Stimulated activated CD4-positive, alpha-beta T cell treated with anti-CD3 and anti-CD28 coated beads, TNF-alpha, amount 100 ng/mL, for 48 hours (primary cell): ENCODE measurements at places on chromosomes 16 and 17.

- no peak for DNase-seq
Measured at GRCh38 chr16:82059983-82060421, 24.9 kb downstream of the HSD17B2 start.

GRCh38 chr17:32517982-32518381, 31.2 kb downstream of the CDK5R1 start:
- no peak for DNase-seq

DNA sequence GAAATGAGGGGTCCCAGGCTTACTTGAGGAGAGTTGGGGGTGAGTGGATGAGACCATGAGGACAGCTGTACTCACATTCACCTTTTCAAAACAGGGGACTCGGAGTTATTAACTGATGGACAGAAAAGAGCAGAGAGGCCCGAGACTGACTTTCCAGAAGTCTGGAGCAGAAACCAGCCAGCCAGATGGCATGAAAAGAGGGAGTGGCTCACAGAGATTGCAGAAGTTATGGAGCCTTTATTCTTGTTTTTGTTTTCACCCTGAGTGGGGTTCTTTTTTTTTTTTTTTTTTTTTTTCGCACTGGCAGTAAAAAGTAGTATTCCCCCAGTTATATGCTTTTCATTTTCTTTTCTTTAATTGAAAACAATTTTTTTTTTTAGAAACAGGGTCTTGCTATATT, 18.9 kb downstream of the TVP23A start:
- no peak for DNase-seq

DNA sequence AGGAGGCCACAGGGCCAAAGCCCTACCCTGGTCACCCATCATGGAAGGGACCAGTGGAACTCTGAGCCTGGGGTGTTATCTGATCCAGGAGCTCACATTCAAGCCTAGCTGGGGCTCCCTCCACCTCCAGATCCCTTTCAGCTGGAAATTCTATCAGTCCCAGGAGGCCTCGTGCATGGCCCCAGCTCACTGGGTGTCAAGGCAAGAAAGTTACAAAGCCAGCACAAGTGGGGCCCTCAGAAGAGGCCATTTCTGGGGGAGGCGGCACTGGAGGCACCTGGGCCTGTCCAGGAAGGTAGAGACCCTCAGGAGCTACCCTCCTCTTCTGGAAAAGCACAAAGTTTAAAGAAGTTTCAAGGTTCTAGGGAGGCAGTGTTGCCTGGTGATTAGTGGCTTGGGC, 4.8 kb downstream of the CA7 start:
- DNase-seq, result no peak

GRCh38 chr16:8572063-8572918, 18.0 kb downstream of the TMEM114 start:
- DNase-seq, result no peak

GRCh38 chr17:6571452-6571781, 15.1 kb upstream of the PITPNM3 start:
- no peak for DNase-seq
